ENCODE measurements at places on chromosomes 3 and 15.

DNA sequence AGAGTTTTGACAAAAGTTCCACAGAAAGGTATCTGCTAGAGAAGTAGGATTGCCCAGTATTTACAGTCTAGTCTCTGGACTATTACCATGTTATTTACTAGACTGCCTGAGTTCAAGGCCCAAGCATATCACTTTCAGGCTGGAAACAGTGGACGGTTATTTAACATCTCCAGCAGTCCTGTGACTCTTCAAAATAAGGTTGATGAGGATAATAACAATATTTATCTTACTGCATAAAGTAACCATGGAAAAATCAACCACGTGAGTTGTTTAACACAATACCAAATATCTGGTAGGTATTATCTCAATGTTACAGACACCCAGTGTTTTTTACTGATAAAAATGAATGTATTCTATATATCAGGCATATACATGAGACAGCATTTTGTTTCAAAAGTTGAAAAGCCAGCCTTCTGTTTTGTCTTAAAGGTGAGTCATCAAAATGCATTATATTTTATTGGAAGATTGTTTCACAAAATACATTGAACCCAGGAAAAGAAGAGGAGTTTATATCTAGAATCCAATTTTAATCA lies 535.8 kb downstream of the TBL1XR1 start:
- DNase-seq: no peak

DNA sequence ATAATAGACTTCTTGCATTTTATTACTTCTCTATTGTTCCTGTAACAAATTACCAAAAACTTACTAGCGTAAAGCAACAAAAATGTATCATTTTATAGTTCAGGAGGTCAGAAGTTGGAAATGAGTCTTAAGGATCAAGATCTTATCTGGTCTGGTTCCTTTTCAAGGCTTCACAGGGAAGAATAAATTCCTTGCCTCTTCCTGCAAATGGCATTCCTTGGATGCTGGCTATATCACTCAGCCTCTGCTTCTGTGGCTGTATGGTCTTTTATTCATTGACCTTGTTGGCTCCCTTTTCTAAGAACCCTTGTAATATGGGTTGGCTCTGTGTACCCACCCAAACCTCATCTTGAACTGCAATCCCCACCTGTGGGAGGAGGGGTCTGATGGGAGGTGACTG lies 478.4 kb upstream of the THBS1 start:
- DNase-seq: no peak

DNA sequence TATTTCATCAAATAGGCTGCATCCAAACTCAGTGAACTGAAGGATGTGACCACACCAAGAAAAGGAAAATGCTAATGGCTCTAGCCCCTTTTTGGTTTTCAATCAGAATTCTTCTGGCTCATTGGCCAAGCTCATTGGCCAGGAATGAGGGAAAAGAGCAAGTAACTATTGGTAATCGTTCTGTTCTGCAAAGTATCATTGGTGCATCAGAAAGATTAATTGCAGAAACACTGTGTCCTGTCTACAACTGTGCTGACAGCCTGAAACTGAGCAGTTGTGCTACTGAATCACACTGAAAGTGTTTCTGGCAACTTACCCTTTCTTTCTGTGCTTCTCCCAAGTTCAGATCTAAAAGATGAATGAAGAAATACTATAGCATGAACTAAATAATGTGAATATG lies 116.4 kb upstream of the ROBO2 start:
- DNase-seq: no peak

GRCh38 chr3:167716920-167717319 lies 17.8 kb downstream of the PDCD10 start:
- no peak for DNase-seq

GRCh38 chr3:23389686-23390085 lies 186.6 kb downstream of the UBE2E2 start:
- no peak for DNase-seq

DNA sequence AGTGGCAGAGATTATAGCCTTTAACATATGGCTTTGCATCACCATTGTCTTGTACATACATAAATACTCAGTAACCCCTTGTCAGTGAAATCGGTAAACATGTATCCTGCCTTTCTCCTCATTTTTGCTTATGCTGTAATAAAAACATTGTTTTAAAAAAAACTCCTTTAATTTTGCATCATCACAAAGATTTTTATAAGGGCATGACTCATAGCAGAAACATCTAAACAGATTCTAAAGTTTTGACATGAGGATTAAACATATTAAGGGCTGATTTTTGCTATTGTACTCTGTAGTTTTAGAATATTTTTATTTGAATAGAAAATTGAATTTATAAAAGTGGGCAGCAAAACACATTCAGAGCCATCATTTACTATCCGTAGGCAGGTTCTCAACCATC lies 275.9 kb downstream of the ZIC4 start:
- DNase-seq: no peak

GRCh38 chr15:64459066-64459781 lies 1.2 kb upstream of the ZNF609 start:
- DNase-seq: no peak

DNA sequence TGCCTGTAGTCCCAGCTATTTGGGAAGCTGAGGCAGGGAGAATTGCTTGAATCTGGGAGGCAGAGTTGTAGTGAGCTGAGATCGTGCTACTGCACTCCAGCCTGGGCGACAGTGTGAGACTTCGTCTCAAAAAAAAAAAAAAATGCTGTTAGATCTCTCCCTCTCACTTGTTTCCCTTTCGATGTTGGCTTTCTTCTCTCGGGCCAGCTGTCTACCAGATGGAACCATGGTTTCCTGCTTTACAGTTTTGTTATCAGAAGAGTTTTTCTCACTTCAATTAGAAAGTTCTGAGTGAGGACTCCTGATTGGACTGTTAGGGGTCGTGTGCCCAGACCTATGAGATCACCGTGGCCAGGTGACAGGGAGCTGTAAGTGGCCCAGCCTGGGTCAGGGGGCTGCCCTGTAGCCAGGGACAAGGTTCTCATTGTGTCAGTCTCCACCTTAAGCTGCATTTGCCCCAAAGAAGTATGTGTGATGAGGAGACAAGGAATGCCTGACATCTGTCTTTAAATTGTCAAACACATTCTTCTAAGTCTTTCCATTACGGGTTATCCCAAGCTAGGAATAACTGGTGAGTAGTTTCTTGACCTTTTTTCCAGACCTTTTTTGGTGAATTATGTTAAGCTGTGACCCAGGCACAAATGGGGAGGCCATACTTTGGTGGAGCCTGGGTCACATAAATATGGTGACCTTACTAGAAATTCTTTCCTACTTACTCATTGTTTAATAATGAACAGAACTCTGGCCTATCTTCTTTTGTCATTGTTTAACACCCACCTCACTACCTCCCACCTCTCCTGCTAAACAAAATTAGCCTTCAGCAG lies 25.2 kb downstream of the SNAPC5 start:
- DNase-seq: no peak

DNA sequence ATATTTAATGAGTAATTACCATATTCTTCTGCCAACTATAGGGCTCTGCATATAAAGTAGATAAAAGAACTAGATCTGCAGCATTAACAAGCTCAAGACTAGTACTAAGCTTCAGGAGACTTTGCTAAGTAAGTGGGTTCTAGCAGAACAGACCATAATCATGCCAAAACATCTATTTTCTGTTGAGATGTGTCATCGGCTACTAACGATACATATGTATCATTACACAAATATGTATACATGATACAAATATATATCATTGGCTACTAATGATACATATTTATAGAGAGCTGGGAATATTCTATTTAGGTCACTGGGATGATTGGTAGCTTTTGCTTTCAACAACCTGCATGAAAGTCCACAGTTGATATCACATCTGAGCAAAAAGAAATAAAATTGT lies 185.8 kb upstream of the DCBLD2 start:
- DNase-seq: no peak

- no peak for DNase-seq
These were observed 87.1 kb downstream of the DUT start for GRCh38 chr15:48418343-48418742.

DNA sequence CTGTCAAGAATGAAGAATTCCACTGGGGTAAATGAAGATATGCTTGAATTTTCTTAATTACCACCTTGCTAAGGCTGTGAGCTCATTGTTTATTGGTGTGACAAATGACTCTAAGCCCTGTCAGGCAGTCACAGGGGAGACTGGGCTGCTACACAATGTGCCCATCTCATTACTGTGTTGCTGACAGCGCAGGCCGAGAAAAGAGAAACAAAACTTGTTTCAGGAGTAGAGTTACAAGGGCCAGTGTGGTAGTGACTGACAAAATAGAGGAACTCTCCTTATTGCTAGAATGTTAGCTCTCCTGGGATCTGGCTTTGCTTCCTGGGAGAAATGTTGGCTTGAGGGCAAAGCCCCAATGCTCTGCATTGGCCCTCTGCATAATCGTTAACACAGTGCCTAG lies 130.4 kb upstream of the CRBN start:
- no peak for DNase-seq

GRCh38 chr3:133849346-133849745 lies 43.7 kb downstream of the SRPRB start:
- no peak for DNase-seq

- DNase-seq: no peak
These were observed 237.0 kb upstream of the TPM1 start for GRCh38 chr15:62805502-62805901.

- DNase-seq: no peak
These were observed 103.0 kb downstream of the LARS2 start for GRCh38 chr3:45491344-45491743.

DNA sequence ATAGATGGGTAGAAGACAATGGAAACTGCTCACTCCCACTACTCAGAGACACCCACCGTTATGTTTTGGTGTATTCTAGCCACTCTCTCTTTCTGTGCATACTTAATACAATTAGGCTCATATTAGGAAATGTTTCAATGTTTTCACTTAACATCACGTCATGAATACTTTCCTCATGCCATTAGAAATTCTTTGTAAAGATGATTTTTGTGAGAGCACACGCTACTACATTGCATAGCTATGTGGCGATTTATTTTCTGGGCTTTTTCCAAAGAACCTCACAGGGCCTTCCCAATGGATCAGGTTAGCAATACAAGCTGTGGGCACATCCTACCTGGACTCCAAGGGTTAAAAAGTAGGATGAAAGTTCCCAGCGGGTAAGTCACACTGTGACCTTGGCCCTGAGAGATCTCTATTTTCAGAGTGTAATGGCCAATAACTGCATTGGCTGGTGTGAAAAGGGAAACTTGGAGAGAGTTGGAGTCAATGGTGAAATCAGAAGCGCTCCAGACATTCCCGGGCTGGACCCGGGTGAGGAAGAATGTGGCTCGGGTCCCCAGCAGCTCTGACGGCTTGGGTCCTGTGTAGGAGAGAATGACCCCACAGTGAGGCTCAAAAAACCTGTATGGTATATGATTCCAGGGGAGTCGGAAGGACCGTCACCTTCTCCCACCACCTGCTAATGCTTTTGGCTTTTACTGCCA lies 25.8 kb upstream of the TGM5 start:
- DNase-seq: no peak
